ENCODE measurements at places on chromosomes 7 and 10.

DNA sequence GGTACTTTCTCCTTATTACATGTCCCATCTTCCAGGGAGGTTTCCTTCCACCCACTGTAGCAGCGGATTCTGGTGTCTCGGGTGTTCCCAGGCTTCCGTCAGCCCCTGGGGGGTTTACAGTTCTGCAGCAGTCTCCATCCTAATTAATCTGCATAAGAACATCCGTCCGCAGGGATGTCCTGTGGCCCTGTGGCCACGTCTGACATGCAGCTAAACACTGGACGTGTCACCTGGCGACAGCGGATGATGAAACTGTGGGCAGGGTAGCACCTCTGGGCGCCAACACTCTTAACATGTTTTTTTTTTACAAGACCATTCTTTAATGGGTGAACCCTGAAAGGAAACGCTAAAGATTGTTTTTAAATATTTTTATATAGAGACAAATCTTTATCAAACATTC is 58.2 kb downstream of the DIP2C start:
- no peak for DNase-seq

DNA sequence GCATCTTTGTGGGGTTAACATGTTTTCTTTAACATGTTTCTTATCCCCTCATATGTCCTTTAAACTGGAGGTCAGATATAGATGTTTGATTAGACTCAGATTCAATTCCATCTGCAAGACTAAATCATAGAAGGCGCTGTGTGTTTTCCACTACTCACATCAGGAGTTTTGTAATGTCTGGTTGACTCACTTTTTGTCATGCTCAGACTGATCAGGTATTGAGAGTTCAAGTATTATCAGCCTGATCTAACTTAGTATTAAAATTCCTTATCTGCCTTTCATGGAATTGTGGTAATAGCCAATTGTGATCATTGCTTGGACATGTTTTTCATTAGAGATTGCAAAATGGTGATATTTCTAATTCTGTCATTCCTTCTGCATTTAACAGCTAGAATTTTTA is 30.2 kb downstream of the ENTPD7 start:
- DNase-seq: no peak

GRCh38 chr7:1965579-1966294 is 267.0 kb downstream of the MAD1L1 start:
- no peak for DNase-seq

DNA sequence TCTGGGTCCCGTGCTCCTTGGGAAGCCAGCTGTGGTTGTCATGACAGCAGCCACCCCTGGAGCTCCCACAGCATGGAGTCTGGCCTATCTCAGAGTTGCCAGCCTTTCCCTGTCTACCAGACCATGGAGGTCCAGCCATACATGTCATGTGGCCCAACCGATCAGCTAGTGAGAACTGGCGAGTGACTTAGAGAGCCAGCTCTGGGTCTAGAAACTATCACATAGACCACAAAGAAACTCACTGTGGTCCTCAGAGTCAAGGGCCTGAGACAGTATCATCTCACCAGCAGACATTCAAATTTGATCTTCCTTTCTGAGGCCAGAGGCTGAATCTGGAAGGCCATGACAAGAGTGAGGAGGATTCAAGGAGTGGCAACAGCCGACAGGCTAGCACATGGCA is 223.3 kb upstream of the GPR26 start:
- DNase-seq: no peak

DNA sequence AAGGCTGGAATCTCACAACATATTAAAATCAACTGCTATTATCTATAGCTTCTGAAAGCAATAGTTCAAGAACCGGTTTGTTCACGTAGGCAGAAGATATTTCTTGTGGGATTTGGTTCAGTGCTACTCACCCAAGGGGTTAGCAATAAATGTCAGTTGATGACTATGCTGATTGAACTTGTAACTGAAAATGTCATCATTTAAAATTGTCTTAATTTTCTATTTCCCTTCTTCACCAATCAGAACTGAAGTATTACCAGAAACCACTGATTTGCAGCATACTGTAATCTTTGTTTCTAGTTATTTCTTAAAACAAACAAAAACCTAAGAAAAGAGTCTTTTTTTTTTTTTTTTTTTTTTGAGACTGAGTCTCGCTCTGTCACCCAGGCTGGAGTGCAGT is 46.1 kb downstream of the CPEB3 start:
- no peak for DNase-seq

DNA sequence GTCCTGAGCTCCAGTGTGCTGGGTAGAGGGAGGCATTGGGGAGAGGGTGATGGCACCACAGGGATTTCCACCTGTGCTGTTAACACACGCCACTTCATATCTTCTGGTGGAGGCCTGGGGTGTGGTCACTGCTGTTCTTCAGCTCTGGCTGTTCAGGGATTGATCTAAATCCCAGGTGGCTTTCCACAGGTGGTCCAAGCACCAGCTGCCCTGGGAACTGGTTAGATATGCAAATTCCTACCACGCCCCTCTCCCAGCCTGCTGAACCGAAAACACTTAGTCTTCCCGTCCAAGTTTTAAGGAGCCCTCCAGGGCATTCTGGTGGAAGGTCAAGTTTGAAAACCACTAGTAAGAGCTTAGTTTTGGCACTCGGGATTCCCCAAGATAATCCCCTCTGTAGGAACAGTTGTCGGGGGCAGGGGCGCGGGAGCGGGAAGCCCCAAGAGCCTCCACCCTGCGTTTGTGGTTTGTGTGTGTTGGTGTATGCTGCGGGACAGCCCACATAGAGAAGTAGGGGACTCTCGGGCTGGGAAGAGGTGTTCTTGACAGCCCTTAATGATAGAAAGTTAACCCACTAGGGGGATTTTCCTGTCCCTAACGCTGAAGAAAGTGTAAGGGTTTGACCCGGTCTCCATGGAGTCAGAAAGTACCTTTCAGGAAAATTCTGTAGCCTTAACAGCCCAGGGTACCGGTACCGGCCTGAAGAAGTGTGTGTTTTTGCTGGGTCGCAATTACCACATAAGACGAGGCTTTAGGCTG is 5.1 kb downstream of the DEPP1 start:
- DNase-seq: peak; percentile 9

GRCh38 chr7:80208700-80209099 is 74.1 kb downstream of the GNAI1 start:
- no peak for DNase-seq

DNA sequence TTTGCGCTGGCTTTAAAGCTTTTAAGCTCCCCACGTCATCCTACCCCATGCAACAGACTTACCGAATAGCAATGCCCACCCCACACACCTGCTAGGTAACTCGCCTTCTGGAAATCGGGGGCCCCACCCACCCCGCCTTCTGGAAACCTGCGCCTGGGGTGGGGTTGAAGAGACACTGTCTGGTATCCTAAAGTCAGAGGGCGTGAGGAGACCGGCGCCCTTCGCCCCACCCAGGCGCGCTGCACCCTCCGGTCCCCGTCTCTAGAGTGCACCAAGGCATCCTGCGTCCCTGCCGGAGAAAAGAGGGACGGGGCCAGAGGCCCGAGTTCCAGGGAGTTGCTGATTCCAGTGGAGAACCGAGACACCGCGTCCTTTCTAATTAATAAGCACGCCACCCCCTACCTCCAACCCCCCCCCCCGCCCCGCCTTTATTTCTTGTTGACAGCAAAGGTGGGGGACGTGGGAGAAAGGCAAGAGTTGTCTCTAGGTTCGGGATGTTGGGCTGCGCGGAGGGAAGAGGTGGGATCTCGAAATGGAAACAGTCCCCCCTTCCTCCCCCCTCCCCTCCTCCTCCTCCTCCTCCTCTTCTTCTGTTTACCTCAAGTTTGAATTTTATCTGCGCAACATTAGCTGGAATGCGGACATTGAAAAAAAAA is 220.9 kb upstream of the MKLN1 start:
- DNase-seq: peak; percentile 62

DNA sequence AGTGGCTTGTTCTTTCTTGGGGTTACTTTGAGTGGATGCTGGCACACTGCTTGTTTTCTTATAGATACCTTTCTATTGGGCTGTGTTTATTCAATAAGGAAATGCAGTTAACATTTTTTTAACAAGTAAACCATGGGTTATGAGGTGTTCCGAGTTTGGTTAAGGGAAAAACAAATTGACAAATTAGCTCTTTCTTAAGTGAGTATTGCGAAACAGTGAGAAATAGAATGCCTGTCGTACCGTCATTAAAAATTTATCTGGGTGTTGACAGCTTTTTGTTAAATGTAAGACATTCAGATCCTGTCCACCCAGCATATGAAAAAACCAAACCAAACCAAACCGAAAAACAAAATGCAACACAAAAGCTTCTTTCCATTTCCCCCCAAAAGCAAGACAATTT is 6.2 kb downstream of the CUX1 start:
- no peak for DNase-seq

- no peak for DNase-seq
Observed at GRCh38 chr7:18041191-18041590, 13.5 kb upstream of the PRPS1L1 start.

GRCh38 chr7:82413237-82413636 is 30.3 kb downstream of the CACNA2D1 start:
- DNase-seq: no peak

DNA sequence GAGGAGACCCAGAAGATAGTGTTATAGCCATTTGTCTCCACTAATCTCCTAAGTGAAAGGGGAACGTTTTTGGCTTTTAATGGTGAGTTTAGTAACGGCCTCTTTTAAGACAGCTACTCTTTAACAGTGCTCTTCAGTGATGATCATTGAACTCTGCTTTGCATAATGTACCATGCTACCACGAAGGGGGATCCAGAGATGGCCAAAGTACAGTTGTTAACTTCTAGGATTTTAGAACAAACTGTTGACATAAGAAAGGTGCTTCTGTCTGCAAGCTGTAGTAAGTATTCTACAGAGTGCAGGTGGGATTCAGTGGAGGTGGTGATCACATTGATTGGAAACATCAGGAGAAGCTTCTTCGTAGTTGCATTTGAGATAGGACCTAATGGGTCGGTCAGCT is 114.1 kb upstream of the RPA3 start:
- DNase-seq: no peak

GRCh38 chr10:128122931-128123330 is 3.3 kb downstream of the MKI67 start:
- no peak for DNase-seq

DNA sequence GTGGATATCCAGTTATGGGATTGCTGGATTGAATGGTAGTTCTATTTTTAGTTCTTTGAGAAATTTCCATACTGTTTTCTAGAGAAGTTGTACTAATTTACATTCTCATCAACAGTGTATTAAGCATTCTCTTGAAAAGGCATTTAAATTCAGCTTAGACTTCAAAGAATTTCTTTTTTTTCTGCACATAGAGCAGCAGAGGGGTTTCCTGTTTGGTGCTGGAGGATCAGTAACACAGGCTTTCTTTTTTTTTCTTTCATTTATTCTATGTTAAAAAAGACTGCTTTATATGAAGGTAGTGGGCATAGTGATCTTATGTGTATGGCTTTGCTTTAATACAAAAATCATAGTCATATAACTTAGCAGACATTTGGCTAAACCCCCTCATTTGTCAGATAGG is 47.6 kb upstream of the TARP start:
- no peak for DNase-seq

DNA sequence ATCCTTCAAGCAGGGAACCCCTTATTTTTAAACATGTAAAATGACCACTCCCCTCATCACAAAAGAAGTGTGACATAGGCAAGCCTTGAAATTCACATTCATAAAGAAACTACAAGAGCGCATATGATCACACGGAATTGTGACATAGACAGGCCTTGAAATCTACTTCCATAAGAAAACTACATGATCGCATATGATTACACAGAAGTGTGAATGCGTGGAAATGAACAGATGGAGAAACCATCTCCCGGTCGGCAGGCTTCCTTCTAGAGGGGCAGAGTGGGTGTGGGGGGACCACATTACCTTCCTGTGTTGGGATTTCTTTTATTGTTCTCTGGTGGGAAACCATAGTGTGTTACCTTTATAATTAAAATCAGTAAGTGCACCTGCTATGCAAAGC is 285.1 kb upstream of the ADARB2 start:
- no peak for DNase-seq

DNA sequence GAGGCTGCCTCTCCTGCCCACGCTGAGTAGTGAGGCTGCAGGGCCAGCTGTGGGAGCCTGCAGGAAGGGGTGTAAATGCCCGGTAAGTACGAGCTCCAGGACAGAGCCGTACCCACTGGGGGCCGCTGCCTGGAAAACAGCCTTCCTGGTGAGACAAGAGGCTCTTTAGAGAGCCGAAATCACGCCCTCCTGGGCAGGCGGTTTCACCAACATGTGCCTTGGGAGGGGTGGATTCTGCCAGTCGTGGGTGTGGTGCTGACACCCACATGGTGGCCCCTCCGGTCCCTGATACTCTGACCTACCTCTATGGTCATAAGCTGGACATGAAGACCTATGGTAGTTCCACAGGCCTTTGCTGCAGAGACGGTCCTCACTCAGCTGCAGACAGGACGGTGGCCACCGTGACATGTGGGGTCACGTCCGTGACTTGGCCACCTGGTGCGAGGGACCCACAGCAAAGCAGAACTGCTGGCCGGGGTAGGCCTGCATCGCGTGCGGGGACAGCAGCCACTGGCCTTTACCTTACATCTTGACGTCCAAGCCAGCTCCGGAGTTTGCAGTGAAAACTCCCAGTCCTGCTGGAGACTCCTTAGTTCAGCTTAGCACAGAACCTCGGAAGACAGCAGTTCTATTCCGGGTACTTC is 46.9 kb downstream of the PITRM1 start:
- no peak for DNase-seq

DNA sequence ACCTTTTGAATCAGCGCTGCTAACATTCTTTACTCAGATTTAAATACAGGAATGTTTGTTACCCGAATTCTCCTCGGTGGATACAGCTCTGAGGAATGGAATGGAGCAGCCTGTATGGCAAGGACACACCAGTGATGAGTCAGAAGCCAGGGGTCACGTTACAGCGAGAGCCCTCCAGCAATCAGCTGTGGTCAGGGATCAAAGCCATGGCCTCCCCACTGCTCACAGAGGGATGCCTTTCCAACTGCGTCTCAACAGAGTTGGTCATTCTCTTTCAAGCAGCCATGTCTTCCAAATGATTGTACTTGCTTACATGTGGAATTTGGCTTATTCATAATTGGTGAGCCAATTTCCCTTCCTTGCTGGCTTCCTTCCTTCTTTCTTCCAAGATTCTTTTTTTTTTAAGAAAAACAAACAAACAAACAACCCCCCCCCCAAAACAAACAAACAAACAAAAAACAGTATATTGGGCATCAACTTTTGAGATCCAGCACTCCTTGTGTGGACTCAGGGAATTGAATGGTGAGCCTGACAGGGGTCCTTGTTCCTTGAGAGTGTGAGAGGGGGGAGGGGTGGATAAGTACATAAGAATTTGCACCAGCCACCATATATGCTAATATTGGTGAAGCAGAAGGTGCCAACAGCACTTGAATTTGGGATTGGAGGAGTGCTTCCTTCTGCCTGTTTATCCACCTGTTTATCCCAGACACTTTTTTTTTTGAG is 100.2 kb downstream of the ATXN7L1 start:
- no peak for DNase-seq

- peak; percentile 46 for DNase-seq
Observed at GRCh38 chr7:98051118-98051744, 55.4 kb upstream of the LMTK2 start.

- no peak for DNase-seq
Observed at GRCh38 chr7:114708646-114709045, 213.2 kb upstream of the MDFIC start.

- DNase-seq: no peak
Observed at GRCh38 chr10:65312876-65313275, 1613.0 kb upstream of the LRRTM3 start.

- no peak for DNase-seq
Observed at GRCh38 chr7:20482071-20482470, 133.4 kb upstream of the ABCB5 start.
